Cortex of kidney (tissue), 1 donor: ENCODE measurements at places on chromosomes 2 and 18.

- DNase-seq: no peak
These were observed 12.9 kb downstream of the CRIM1 start for GRCh38 chr2:36368438-36368837.

DNA sequence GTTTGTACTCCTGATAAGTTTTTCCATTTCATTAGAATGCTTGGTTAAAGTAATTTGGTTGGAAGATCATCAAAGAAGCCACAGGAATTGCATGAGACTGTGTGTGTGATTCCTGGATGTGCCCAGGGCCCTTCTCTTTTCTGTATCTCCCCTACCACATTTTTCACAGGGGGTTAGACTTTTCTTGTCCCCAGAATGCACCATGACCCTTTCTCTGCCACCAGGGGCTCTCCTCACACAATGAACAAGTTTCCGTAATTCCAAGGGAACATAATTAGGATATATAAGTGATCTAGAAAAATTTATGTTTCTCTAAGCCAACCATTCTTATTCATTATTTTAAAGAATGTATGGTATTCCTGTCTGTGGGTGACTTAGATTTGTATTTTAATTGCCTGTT lies 291.8 kb downstream of the NEDD4L start:
- DNase-seq: no peak

- DNase-seq: no peak
These were observed 124.6 kb downstream of the TFCP2L1 start for GRCh38 chr2:121160366-121160765.

GRCh38 chr2:7280790-7281189 lies 363.6 kb downstream of the RNF144A start:
- no peak for DNase-seq
